ENCODE measurements at places on chromosomes 5 and 9.

DNA sequence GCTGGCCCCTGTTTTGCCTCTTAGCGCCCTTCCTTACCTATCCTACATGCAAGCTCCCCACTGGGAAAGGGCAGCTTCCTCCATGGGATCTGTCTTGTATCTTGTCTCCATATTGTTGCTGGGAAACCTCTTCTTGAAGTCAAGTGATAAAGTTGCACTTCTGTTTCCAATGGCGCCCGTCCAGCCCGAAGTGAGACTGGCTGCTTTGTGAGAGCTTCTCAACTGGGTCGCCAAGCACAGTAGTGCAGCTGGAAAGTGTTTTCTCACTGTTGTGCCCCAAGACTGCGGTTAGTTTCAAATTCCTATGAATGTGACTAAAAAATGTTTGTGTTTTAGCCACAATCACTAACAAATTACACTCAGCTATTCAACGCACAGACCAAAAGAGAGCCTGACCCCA, 506.6 kb upstream of the MPDZ start:
- DNase-seq, result no peak

- no peak for DNase-seq
These were observed 249.9 kb upstream of the PANK3 start for GRCh38 chr5:168829044-168829443.

GRCh38 chr9:23779220-23779619, 46.8 kb downstream of the ELAVL2 start:
- DNase-seq, result no peak

GRCh38 chr5:20524991-20525529, 537.1 kb upstream of the CDH18 start:
- DNase-seq, result no peak

- DNase-seq, result no peak
These were observed 209.0 kb downstream of the ALDH1A1 start for GRCh38 chr9:72743836-72744235.

DNA sequence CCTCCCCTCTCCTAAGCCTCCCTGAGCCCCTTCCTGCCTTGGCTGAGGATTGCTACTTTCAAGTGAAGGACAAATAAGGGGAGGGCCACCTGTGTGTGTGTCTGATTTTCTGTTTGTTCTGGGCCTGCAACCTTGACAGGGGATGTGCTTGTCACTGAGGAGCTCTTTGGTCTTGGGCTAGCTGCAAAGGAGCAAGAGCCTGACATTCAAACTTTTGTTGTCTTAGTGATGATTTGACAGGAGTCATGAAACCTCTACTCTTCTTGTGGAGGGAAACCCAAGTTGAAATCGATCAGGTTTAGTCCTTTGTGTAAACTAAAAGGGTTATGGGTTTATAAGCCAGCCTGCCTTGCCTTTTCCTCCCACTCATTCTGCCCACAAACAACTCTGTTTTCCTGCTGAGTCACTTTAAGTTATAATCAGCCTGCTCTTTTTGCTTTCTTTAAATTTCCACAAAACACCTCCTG, 16.9 kb downstream of the CLTA start:
- no peak for DNase-seq

DNA sequence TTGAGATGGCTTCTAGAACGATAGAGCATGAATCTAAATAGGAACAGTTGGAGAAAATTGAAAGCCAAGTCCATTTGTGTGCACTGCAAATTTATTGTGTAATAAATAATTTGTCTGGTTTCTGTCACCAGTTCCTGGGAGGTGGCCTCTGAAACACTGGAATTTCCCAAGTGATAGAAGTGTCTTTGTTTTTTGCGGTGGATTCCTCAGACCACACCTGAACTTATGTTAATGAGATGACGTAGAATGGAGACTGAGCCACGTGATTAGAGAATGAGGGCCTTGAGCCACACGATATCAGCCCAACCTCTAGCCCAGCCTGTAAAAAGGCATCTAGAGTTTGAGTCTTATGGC, 105.1 kb downstream of the MSX2 start:
- DNase-seq, result no peak

DNA sequence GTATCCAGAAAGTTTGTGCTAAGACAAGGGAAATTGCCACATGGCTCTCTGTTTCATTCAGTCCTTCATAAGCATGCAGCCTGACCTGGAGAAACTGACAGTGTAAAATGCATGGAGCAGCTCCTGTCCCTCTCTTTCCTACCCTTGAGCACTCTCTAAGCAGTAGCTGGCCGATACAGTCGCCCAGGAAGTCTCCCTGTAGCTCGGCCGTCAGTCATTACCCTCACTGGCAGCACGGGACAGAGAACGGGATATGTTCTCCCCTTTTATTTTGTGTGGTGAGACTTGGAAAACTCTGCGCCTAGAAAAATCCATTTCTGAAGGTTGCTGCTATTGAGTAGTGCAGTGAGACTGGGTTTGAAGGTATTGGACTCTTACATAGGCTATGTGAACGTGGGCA, 56.8 kb upstream of the KCNMB1 start:
- DNase-seq, result no peak

GRCh38 chr5:177362610-177363507, 5.1 kb downstream of the RGS14 start:
- peak; percentile 70 for DNase-seq

- DNase-seq, result no peak
These were observed 6.2 kb upstream of the SLC1A3 start for GRCh38 chr5:36599986-36600779.

GRCh38 chr5:101136454-101136853, 233.4 kb upstream of the ST8SIA4 start:
- DNase-seq, result no peak

- no peak for DNase-seq
These were observed 15.9 kb upstream of the RNF38 start for GRCh38 chr9:36415822-36416525.
